Stimulated activated naive CD4-positive, alpha-beta T cell treated with Interleukin-2 at 50 U/mL for 16 hours (primary cell): ENCODE measurements at places on chromosomes 1 and 21.

DNA sequence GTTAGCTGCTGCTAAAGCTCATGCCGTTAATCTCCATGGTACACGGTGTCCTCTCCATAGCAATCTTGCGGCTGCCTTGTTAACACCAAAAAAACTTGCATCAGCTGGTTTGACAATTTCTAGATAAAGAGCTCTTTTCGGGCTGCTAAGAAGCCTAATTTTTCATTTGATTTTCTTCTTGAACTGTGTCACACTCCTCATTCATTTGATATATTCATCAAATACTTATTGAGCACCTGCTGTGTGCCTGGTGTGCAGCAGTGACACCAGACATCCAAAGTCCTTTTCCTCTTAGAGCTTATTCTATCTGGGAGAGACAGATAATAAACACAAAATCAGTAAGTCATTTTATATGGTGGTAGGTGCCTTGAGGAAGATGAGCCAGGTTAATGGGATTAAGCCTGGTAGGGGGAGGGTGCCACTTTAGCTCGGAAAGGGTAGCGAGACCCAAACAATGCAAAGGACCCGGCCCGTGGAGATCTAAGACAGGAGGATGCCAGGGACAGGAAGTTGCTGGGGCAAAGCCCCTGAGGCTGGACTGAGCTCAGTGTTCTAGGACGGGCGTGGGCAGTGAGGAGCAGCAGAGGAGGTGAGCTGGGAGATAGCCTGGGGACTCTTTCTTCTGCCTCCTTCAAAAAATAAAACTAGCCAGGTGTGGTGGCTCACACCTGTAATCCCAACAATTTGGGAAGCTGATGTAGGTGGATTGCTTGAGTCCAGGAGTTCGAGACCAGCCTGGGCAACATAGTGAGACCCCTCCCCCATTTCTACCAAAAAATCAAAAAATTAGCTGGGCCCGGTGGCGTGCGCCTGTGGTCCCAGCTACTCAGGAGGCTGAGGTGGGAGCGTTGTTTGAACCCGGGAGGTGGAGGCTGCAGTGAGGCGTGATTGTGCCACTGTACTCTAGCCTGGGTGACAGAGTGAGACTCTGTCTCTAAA, 50.7 kb upstream of the LGALS8 start:
- no peak for DNase-seq

DNA sequence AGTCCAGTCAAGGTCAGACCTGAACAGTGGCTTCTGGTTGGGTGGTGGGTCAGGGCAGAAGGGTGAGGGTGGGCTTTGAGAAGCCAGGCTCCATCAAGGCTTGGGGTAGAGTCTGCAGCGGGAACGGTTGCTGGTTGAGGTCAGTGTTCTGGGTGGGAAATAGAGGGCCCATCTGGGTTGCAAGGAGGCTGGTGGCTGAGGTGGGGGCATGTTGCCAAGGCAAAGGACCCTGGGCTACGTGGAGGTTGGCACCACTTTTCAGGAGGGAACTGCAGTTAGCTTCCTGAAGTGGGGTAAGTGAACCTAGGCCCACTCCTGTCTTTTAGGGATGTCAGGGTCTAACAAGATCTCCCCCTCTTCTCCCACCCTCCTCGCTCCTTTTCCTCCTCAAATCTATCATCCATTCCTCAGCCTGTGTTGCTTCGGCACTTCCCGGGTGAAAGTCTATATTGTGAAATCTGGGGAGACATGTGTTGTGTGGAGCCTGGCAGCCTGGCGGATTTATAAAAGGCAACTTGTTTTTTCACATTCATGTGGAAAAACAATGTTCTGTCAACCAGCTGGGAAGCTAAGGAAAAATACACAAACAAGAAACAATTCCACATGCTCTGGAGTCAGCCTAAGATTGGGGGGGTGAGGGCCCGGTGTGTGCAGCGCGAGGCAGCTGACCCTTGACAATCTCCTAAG, 1.5 kb downstream of the IL22RA1 start:
- DNase-seq = no peak

GRCh38 chr1:211511947-211512346, 20.0 kb upstream of the RD3 start:
- no peak for DNase-seq

GRCh38 chr1:243884603-243885002, 34.6 kb upstream of the AKT3 start:
- no peak for DNase-seq

DNA sequence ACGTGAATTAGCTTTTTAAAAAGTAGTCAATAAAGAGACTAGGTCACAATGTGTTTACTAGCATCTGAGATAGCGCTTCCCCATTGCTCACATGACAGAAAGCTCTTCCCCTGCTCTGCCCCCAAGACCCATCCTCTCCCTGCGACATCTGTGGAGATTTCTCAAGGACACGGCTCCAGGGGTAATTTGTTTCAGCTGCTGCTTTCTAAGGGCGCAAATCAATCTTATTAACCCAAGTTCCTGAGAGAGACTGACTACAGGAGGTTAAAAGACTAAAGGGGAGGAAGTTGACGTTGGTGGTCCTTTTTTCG, at the start of gene MYOCOS:
Gene MYOCOS, plus strand, starts transcription at position 92 of the 311 bp plus-strand sequence. CDS start 1,641 bp downstream, outside the sequence.
- no peak for DNase-seq

- DNase-seq = no peak
These were observed 6.4 kb downstream of the DSCAM start for GRCh38 chr21:40840401-40841125.

- DNase-seq = no peak
These were observed 49.2 kb downstream of the RALGPS2 start for GRCh38 chr1:178774263-178774662.

DNA sequence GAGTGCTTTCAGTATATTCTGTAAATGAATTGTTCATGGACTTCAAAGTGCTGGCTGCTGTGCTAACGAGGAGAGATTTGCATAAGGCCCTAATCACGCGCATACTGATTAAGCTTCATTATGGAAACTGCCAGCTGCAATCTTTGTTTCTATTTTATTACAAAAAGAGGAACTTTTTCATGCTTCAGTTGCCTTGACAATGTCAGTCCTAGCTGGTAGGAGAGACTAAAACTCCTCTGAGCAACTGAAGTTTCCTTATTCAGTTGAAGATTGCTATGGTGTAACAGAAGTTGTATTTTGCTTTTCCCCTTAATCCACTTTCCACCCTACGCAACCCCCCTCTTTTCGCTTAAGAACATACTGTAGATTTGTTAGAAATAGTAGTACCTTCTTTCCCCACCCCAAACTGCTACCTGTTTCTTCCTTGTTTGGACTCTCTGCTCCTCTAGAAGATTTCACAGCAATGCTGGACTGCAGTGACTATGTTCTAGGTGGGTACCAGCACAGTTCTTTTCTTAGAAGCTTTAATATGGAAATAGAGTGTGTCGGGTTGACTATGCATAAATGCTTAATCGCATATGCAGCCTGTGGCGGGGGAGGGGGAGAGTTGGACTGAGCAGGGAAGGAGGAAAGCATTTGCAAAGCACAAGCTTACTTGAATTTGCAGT, 108.3 kb downstream of the POU2F1 start:
- no peak for DNase-seq

GRCh38 chr1:182549346-182549745, 39.7 kb downstream of the RNASEL start:
- no peak for DNase-seq

- DNase-seq = peak; percentile 77
These were observed 39.1 kb upstream of the NFIA start for GRCh38 chr1:61043010-61043820.

- DNase-seq = no peak
These were observed 19.7 kb downstream of the PTAFR start for GRCh38 chr1:28156821-28157220.
